ENCODE measurements at places on chromosomes 7 and 10.

GRCh38 chr7:82750007-82750406, 306.4 kb upstream of the CACNA2D1 start:
- no peak for DNase-seq

DNA sequence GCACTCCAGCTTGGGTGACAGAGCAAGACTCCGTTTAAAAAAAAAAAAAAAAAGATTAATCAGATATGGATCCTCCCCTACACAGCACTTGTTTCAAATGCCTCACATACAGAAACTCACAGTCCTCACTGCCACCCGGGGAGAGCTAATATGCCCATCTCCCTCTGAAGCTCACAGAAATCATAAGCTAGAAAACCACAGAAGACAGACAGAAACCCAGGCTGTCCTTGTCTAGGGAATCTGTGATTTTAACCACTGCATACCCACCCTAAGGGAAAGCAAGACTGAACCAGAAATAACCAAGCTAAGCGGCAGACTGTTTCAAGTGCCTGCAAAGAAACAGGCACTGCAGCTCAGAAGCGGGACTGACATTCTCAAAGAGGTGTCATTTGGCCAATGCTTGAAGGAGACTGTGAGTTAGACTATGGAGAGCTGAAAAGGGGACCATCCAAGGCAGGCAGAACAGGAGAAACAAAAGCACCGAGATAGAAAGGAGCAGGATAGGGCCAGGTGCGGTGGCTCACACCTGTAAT, 37.6 kb downstream of the SLC37A3 start:
- no peak for DNase-seq

GRCh38 chr10:22780474-22780885, 66.1 kb upstream of the PIP4K2A start:
- DNase-seq: no peak

DNA sequence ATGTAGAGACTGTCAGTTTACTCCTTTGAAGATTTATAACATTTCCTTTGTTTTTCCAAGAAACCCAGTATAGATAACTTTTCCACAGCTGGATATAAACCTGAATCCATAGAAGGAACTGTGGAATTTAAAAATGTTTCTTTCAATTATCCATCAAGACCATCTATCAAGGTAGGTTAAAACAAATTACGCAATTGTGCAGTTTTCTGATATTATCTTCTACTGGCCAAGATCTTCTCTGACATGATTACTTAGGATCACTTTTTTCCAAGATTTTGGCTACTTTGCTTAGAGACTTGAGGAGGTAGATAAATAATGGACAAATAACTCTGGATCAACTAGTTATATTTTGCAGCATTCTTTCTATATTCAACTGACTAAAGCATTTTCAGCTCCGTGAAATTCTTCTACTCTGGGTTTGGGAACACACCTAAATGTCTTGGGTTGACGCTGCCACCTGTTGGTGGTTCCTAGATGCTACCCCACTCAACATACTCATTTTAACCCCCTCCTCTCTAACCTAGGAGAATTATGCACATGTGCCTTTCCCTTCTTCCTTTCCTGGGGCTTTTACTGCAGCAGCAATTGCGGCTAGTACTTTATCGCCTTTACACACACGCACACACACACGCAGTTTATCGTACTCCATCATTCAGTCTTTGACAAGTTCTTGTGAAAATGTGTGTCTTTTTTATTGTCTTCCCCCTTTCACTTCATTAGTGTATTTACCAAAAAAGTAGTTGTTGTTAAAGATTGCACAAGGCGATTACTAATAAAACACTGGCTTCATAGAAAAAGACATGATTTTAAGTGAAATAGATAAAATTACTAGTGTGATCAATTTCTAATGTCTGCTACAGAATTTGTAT, 32.7 kb downstream of the ABCB5 start:
- DNase-seq: no peak

DNA sequence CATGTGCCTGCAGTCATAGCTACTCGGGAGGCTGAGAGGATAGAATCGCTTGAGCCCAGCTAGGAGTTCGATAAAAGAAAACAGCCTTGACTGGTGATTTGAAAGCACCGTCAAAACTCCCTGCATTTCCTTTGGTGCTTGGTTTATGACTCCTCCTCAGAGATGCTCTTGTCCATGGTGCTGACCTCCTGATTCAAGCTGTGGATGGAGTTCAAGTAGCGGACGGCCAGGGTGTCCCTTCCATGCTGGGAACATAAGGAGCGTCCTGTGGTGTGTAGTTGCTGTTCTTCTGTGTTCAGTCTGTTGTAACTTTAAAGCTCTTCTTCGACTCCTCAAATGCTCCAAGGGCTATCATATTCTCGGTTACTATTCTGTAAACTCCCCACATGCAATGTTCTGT, 382.5 kb upstream of the KIAA1217 start:
- no peak for DNase-seq

DNA sequence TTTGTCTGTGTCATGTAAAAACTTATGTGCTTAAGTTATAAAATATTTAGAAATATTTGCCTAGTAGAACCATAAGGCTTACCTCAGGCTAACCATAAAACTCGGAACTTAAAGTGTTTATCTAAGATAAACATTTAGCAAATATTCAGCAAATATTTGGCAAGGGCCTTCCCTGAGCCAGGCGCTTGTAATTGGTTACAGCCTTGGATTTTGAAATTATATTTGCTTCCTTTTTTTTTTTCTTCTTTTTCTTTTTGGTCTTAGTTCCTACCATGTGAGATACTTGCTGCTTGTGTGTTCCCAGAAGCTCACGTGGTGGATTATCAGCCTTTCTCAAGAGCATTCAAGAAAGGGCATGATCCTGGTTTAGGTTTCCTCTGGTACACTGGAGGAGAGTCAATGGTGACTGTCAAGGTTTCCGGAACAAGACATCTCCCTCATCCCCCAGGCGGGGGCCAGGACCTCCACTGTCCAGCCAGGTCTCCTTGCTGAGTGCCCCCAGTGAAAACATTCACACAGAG, 5.2 kb upstream of the BRI3 start:
- no peak for DNase-seq

GRCh38 chr7:50610521-50611277, 45.5 kb upstream of the DDC start:
- no peak for DNase-seq

- no peak for DNase-seq
Observed at GRCh38 chr7:16463949-16464715, 1.4 kb downstream of the SOSTDC1 start.

DNA sequence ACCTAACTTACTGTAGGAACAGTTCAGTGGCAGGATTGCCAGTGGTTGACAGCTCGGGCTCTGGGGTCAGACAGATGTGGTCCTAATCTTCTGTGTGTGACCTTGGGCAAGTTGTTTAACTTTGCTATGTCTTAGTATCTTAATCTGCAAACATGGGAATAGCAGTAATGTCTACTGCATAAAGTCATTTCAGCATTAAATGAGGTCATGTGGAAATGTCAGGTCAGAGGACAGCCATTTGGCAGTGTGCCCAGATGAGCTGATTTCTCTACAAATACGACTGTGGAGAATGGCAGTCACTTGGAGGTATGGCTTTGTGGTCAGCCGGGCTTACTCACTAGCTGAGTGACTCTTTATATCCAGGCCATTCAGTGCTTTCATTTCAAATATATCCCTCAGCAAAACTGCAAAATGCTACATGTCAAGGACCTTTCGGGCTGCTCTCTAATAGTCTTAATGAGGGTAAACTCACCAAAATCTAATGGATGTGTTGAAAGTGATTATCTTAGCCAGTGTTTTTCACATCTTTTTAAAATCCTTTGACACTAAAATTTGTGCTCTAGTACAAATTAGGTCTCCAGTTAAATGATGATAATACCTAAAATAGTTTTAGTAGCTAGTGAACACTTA, 171.4 kb downstream of the ST7 start:
- peak; percentile 9 for DNase-seq

DNA sequence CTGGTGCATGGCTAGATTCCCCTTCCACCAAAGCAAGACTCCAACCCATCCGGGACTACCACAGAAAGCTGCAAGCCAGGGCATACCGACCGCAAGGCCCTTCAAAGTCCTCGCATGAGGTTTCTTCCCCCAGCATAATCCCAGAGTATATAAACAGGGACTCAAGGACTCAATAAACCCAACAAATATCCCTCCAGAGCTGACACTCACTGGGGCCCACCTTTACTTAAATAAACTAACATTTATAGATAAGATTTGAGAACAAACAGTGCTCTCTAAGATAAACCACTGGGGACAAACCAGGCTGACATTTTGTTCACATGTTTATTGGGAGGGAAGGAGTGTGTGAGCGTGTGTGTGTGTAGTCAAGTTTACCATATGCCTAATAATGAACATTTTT, 138.2 kb downstream of the ADAM12 start:
- DNase-seq: no peak

DNA sequence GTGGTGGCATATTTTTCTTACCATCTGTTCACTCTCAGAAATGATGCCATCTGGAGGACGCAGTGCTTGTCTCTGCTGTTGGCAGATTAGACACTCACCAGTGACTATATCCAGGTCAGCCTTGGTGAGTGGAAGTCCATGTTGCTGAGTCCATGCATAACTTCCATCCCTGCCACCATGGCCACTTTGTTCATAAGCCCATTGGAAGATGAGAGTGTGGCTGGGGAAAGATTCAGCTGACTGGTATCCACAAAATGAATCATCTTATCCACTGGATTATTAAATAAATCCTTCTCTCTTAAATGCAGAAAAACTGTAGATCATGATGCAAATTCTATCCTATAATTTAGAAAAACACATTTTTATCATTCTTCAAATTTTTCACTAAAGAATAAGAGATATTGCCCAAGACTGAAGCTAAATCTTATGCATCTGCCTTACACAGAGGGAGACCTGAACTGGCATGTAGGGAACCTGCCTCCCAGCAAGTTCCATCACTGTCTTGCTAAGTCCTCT, 726.9 kb downstream of the TNS3 start:
- DNase-seq: no peak

GRCh38 chr10:8365935-8366911, 311.7 kb downstream of the GATA3 start:
- no peak for DNase-seq

GRCh38 chr10:88401671-88402347, 181.3 kb downstream of the RNLS start:
- no peak for DNase-seq

GRCh38 chr10:49556723-49557122, 17.8 kb upstream of the ERCC6 start:
- no peak for DNase-seq
